ENCODE measurements at places on chromosomes 12 and 14.

- no peak for DNase-seq
These were observed 47.8 kb downstream of the ERGIC2 start for GRCh38 chr12:29333178-29333577.

- DNase-seq = peak; percentile 3
These were observed 9.7 kb upstream of the WSCD2 start for GRCh38 chr12:108119126-108119973.

DNA sequence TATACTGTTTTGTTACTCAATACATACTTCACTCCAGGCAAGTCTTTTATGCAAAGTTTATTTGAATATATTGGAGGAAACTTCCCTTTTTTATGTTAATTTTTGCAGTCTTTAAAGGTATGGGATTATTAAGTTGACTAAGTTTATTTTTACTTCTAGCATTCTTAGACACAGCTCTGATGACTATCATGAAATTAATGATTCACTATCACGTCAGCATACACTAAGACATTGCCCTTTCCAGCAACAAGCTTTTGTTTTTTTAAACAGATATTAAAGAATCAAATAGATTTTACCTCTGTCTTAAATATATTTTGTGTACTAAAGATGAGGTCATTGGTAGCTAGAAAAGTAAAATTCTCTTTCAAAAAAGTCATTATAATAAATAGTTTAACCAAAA lies 52.1 kb downstream of the DERA start:
- no peak for DNase-seq

DNA sequence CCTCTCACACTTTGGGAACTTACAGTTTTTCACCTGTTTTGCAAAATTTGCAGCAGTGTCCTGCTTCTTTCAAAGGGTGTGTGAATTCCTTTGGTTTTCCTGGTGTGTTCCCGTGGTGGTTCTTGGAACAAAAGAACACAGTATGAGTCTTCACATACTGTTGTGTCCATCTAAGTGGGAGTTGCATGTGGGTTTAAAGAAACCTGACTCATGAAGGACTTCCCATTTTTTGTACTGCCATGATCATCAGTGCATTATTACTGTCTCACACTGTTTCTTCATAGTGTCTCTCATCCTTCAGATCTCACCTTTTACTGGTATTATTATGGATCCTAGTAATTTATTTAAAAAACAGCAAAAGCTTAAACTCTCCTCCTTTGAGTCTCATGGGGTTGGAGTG lies 3.8 kb upstream of the GZMH start:
- no peak for DNase-seq

- no peak for DNase-seq
These were observed 11.5 kb upstream of the CABP1 start for GRCh38 chr12:120628919-120629318.

DNA sequence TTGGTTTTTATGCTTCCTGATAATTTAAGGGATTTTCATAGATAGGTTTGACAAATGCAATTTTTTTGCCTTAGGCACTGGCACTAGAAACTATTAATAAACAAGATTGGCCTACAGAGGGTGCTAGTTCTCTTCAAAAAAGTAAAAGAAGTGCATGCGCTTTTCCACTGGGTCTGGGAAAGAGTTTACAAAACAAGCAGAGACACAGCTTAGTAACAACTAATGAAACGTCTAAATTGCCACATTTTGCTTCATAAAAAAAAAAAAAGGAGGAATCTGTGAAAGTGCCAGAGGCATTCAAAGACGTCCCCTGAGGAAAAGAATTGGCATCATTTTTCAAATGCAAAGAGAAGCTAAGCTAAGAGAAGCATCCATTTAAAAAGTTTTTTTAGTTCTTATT lies 58.3 kb upstream of the EEA1 start:
- peak; percentile 64 for DNase-seq

GRCh38 chr14:95098984-95099599 lies 58.2 kb downstream of the DICER1 start:
- peak; percentile 40 for DNase-seq

DNA sequence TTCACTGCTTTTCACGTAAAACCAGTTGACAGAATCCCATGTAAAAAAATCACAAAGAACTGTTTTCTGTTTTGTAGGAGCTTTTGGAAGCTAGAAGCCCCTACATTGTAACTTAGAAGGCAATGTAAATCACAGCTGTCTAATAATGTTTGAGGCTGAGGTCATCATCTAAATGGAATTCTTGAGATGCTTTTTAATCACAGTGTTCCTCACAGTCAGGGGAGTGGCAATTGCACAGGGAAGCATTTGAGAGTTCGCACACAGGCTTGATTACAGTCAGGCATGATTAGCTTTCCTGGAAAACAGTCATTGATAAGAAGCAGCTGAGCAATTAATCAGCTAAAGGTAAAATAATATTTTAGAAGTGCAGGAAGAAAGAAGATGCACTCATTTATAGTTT lies 2.9 kb downstream of the SLC17A8 start:
- no peak for DNase-seq

GRCh38 chr12:66270613-66271012 lies 31.7 kb upstream of the HELB start:
- DNase-seq = no peak

GRCh38 chr14:75279153-75279762 lies 630 bp downstream of the FOS start:
- peak; percentile 45 for DNase-seq

DNA sequence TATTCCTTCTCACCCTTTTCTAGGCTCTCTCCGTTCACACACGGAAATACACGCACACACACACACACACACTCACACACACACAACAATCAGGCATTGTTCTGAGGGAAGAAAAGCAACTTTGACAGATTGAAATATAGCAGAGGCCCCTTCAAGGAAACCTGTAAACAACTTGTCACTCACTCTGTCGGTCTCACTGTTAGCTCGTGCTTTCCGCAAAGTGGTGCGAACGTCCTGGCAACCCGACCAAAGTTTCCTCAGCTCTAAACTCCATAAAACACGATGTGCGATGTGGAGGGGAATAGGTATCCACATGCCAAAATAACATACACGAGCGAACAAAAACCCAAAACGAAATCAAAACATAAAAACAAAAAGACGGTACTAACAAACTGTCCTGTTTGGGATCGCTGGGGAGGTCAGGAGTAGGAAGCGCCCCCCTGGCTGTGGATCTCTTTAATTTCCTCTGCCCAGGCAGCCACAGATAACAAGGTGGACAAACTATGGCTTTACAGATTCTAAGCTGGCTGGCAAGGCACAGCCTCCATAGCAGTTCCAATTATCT lies 822 bp upstream of the SOX5 start:
- DNase-seq = no peak

- DNase-seq = no peak
These were observed 41.9 kb downstream of the CCNK start for GRCh38 chr14:99522934-99523703.

DNA sequence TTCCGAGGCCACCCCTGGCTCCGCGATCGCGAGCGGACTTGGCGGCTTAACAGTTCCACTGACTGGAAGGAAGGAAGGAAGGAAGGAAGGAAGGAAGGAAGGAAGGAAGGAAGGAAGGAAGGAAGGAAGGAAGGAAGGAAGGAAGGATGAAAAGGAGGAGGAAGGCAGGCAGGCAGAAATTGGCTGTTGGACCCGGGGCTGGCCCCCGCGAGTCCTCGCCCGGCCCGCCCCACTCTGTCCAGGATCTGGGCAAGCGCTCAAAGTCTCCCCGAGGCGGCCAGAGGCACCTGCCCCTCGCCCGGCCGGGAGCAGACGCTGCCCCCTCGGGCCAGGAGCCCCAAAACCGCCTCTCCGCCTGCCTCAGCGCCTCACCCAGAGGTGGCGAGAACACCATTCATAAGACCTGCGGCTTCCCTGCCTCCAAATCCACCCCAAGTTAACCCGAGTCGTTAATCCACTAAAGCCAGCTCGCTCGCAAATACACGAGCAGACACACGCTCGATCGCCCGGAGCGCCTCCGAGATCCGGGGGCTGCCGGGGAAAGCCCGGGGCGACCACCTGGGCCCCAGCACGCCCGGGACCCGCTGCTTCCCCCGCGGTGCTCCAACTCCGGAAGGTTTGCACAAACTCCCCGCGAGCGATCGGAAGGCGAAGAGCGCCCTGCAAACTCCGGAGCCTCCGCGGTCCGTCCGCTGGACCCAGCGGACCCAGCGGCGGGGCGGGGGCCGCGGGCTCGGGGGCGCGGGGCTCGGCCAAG lies 844 bp downstream of the DPF3 start:
- DNase-seq = peak; percentile 38

DNA sequence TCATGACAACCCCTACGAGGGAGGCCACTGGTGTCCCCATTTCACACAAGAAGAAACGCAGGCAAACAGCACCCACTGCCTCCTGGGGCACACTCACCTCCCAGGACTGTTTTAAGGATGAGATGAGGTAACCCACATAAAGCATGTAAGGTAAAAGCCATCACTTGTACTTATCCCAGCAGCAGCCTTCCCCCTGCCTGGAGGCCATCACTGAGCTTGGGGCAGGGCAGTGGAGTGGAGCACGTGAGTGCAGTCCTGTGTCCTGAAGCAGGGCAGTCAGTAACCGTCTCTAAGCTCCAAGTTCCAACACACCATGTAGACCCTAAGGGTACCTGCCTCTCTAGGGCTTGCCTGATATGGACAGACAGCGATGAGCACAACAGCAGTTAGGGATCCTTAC lies 1.7 kb downstream of the POLE start:
- no peak for DNase-seq

DNA sequence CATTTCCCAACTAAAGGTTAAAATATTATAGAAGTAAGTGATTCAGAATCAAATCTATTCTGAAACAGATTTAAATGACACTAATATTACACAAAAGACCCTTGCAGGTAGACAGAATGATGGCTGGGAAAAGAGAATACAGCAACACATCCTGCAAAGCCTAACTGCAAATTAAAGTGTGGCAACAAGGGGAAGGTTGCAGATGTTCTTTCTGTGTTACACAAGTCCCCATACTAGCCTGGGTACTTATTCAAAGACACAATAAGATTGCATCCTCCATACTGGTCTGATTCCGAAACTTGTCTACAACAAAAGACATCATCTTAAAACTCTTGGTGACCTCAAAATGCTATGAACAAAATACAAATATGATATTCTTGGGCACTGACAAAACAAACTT lies 50.5 kb downstream of the R3HDM2 start:
- DNase-seq = no peak

DNA sequence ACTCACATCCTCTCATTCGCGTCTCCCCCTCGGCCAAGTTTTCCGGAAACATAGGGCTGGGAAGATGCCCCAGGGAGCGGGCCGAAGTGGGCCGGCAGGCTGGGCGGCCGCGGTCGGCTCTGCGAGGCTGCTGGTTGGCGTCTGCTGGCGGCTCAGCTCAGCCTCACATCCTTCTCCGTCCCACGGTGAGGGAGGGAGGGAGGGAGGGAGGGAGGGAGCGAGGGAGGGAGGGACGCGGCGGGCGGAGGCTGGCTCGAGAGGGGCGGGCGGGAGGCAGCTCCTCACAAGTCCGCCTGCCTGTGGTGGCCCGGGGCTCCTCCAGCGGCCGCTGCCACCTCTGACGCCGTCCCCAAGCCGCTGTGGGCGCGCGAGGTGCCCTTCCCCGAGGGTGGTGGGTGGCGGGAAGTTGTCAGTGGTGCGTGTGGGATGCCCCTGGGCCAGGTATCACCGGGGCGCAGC lies 93.8 kb downstream of the RFLNA start:
- DNase-seq = peak; percentile 40

DNA sequence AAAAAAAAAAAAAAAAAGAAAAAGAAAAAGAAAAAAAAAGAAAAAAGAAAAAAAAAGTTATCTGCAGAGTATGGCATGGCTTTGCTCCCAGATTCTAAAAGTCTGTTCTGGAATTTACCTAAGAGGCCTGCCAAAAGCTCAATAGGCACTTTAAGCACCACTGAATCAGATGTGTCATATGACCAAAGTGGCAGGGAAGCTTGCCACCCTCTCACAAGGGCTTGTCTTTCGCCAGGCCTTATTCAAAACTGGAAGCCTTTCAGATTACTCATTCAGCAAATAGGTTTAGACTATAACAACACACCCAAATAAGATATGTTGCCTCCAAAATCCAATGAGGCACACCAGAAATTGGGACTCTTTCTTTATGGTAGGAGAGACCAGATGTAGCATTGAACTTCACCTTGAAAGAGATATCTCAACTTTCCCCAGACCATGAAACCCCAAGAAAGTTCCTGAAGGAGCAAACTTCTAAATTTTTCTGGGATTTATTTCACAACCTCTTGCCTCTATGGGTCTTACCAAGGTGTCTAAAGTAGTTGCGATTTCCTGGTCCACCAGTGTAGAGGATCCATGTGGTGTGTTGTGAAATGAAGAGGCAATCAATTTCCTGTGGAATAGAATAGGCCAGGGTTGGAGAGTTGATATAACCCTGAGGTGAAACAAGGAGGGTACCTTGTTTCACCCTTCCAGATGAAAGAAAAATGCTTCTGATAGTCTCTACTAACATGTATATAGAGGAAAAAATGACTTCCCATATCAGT lies 218.8 kb downstream of the DAD1 start:
- no peak for DNase-seq

- DNase-seq = no peak
These were observed 263.7 kb upstream of the SEL1L start for GRCh38 chr14:81797315-81797714.

- DNase-seq = no peak
These were observed 12.8 kb upstream of the SMARCD1 start for GRCh38 chr12:50072198-50072907.

DNA sequence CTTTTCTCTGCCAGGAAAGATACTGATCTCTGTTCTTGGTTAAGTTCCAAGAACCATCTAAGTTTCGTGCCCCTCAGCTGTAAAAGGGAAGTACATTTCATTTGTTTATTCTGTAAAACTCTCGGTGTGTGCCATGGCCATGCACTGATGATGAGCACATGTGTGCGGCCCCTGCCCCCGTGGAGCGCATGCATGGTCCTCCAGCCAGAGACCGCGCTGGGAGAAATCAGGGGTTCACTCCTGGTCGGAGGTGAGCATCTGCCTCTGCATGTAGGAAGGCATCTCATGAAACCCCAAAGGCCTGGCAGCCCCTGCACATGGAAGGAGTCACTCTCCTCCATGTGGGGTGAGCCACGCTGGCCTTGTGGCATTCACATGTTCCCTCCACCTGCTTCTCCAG lies 102.5 kb upstream of the RTL1 start:
- DNase-seq = no peak

- peak; percentile 31 for DNase-seq
These were observed 395.7 kb upstream of the PDE3A start for GRCh38 chr12:19972325-19973288.

DNA sequence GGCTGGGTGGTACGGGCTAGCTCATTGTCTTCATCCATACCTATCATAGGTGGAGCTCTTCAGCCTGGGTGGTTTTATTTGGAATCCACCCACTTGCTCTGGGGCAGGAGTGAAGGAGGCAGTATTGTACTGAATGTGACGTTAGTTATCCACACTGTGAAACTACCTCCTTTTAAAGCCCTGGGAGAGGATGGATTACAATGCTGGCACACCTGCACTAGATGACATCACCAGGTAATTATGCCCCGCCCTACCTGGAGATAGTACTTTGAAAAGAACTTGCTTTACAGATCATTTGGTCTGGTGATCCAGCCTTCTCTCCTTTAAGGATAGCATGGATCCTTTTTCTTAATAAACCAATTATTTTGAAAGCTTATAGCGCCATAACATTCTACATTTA lies 78.0 kb downstream of the B4GALNT3 start:
- DNase-seq = no peak

- no peak for DNase-seq
These were observed 114.6 kb upstream of the MED13L start for GRCh38 chr12:116392061-116392460.

Measured in activated CD4-positive, alpha-beta T cell treated with anti-CD3 and anti-CD28 coated beads, Interleukin-2, Interleukin-6, amounts not matched to agents 100 ng/mL and 50 ng/mL, durations not matched to agents 16 hours and 8 hours (primary cell).